ENCODE measurements at places on chromosomes 16 and 17.

DNA sequence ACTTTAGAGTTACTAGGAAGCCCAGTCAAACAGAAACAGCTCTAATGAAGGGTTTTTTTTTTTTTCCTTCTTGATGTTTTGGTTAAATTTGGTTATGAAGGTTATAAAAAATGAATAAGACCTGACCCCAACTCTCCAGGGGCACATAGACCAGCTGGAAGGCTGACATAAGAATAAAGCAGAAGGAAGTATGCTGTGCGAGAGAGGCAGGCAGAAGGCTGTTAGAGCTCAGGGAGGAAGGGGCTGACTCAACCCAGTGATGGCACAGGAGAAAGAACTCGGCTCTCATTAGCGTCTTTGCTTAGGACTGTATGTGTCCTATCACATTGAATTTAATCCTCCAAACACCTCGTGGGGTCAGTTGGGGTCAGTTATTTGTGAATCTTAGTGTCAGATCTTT lies 474.6 kb downstream of the PMP22 start:
- no peak for DNase-seq

GRCh38 chr16:4954714-4955113 lies 3.4 kb upstream of the SEC14L5 start:
- no peak for DNase-seq

- no peak for DNase-seq
These were observed 37.7 kb upstream of the TOB1 start for GRCh38 chr17:50903604-50904517.

- peak; percentile 15 for DNase-seq
These were observed at the start of gene ARHGAP23 for GRCh38 chr17:38428112-38428642. Gene ARHGAP23 (plus strand): TSS chr17:38428464. CDS start chr17:38428486, 22 bp downstream.

- DNase-seq = no peak
These were observed 2.1 kb downstream of the CSNK2A2 start for GRCh38 chr16:58195771-58196170.

Data from stimulated activated CD4-positive, alpha-beta T cell treated with anti-CD3 and anti-CD28 coated beads, Interleukin-1b, Interleukin-23, amount 100 ng/mL, for 24 hours (primary cell).